ENCODE measurements at places on chromosomes 12 and 14.
A peak's percentile ranks its signal among the peaks of the same experiment; 100 is the strongest.

DNA sequence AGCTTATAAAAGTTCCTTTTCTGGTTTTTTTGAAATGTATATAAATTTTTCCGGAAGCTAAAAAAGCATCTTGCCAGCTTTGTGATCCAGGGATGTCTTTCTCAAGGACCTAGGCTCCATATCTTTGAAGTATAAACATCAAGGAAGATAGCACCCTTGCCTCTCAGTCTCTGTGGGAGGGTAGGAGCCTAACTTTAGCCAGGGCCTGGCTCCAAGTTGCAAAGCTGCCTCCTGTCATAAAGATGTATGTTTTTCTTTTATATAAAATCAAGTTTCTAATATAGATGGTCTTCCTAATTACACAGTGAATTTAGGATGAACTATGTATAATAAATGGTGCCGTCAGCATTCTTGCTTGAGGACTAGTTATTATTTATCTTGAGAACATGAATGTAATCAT is 612.6 kb upstream of the USP15 start:
- DNase-seq, result no peak

- DNase-seq, result no peak
Measured at GRCh38 chr12:18580291-18580690, 157.5 kb downstream of the PLCZ1 start.

DNA sequence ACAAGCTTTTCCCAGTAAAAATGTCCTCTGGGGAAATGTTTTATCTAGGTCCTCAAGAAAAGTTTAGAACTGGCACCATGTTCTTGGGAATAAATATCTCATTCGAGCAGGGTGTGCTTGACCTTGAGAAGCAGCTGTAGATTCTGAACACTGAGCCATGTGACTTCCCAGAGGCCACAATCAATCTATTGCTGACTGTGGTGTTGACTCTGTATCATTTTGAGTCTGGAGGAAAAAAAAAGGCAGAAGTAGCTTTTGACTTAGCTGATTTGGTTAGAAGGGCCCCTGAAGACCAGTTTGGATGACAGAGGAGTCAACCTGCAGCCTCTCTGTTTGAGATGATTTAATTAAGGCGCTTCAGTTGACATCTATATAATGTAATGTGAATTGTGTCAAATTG is 592.4 kb upstream of the SEL1L start:
- no peak for DNase-seq

DNA sequence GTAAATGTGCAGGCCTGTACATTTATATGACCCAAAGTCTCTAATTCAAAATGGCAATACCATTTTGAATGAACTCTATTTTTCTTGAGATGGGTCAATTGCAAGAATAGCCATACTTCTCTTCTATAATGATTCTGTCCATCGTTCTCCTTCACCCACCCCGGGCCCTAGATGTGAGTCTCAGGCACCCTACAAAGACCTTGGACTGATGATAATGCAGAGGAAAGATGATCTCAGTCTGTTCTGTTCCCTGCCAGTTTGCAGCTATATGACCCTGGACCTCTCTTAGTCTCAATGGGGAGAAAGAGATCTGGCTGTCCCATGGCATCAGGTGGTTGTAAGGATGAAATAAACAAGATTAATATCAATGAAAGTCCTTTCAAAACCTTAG is 30.1 kb downstream of the VCPKMT start:
- no peak for DNase-seq

DNA sequence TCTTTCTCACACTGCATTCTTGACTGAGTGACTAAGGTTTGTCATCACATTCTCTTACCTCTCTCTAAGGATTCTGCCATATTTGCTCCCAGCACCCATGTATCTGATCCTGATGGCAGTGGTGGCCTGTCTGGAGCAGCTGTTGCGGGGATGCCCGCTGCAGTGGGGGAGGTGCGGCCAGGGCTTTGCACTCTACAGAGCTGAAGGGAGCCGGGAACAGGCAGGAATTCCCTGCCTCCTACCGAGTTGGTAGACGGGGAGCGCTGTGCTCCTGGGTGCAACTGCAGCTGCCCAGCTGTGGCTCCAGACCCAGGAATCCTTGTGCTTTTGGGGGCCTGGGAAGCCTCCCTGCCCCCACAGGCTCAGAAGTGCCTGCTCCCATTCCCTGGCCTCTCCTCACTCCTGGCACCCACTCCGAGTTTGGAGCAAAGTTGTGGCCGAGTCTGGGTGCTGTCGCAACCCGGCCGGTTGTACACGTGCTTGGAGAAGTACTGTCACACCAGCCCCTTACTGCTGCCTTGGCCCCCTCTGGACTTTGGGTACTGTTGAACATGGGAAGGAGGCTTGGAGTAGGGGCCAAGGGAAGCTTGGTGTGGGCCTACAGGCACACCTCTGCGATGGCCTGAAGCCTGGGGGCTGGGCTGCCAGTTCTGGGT is 106.9 kb upstream of the OR4E1 start:
- DNase-seq, result no peak

GRCh38 chr12:62966990-62967506 is 32.1 kb upstream of the PPM1H start:
- DNase-seq, result no peak

DNA sequence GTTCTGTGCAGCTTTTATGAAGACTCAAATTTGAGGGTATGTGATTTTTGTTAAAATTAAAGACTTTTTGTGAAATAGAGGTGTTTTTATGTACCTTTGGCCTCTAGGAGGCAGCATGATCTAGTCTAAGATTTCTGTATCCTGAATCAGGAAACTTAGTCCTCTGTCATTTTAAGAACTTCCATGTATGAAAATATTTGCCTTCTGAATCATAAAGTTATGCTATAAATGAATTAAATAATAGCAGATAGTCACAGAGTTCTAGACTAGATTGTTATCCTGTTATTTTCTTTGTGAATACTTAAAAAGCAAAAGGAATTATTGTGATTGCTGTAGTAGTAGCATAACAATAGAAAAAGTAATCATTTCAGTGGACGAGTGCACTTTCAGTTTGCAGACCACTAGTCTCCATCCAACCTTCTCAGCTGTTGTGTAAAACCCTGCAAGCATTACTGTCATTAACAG is 56.3 kb downstream of the FGD4 start:
- DNase-seq, result no peak

DNA sequence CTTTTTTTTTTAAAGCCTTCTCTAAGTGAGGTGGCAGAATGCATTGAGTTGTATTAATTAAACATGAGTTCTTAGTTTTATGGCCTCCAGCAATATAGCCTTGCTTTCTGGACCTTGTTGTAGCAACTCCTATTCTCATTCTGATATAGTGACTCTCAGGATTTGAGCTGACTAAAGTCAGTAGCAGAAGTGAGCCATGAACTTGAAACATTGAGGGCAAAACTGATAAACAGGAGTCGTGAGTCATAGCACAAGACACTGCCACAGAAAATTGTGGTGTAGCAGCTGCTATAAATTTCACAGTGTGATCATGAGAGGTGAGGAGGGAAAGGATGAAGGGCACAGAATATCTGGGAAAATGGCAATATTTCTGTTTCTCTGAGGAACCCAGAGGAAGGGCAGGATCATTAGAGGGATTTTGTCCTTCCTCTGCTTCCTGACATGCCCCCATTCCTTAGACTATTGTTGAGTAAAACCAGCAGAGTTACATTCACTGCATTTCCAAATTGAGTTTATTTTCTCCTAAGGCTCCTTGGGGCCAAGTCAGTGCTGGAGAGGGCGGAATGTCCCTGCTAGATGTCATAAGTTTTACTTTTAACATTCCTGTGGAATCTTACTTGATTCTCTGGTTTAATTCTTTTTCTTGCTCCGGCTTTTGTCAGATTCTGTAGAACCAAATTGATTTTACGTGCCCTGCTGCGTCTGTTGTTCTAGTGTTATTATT is 7.5 kb downstream of the KLRG1 start:
- no peak for DNase-seq

GRCh38 chr12:107439026-107439738 is 246.4 kb upstream of the PWP1 start:
- no peak for DNase-seq

DNA sequence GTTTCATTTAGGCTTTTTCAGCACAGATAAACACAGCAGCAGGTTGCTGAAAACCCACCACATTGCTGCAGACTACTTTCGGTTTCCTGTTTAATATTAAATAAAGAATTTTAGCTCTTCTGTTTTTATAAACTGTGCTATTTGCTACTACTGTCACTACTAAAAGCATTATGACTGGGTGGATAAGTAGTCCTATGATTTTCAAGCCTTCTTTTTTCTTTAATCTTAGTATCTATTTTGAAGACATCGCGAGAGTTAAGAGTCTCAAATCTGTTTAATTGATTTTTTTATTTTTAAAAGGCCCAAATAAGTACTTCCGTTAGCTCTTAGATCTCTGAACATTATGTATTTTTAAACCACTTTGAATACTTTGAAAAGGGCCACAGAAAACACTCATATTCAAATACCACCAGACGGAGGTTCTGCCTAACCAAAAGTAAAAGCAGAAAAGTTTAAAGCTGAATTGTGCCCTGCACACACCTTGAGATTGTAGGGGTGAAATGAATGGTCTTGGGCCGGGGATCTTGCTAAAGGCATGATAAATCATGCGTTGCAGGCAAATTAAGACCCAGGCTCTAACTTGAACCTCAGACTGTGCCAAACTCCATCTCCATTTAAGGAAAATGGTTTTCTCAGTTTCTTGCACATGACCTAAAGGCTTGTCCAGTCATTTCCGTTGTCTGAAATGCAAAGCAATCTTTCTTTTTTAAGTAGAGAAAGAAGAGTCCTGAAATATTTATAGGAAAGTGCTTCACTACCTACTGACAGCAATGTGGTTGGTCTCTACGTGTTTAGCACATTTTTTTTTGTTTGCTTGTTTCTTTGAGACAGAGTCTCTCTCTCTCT is 13.6 kb upstream of the FOXN3 start:
- no peak for DNase-seq

- DNase-seq, result no peak
Measured at GRCh38 chr12:94621662-94622359, 28.5 kb downstream of the TMCC3 start.

GRCh38 chr12:109582636-109583035 is 9.0 kb downstream of the MVK start:
- no peak for DNase-seq

DNA sequence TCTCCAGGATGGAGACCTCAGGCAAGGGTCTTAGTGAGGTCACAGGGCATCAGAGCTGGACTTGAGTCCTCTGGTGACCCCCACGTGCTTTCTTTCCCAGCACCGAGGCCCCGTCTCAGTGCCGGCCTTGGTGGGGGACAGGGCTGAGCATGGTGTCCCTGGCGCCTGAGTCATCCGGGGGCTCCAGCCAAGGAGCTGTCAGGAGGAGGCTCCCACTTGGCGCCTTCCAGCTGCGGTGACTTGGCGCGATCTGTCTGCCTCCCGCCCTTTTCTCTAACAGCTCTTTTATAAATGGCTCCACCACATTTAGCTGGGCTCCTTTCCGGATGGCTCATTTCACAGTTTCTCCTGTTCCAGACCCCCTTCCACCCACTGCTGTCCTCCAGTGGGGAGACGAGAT is 60.4 kb downstream of the PRMT8 start:
- DNase-seq, result no peak

DNA sequence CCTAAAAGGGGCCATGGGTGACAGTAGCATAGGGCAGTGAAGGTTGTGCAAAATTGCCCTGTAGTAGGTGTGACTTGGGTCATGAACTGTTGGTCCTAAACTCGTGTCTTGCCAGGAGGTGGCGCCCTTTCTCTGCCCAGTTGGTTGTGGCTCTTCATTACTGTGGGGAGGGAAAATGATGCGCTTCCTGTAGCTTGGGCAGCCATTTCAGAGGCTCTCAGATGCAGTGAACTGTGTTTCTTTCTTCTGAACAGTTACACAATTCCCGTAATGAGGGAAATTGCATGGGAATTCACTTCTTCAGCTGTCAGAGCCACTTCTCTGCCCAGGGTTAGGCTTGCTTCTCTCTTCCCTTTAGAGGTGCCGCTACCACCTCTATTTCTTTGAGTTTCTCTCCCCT is 148.1 kb upstream of the NRXN3 start:
- peak; percentile 62 for DNase-seq

GRCh38 chr12:10612984-10613348 is 443 bp downstream of the MAGOHB start:
- no peak for DNase-seq

GRCh38 chr12:76515271-76515670 is 44.3 kb downstream of the OSBPL8 start:
- no peak for DNase-seq

GRCh38 chr14:64971943-64972791 is at the start of gene RAB15:
Gene RAB15, minus strand, starts transcription at chr14:64972336. Its CDS starts 260 bp downstream, at chr14:64972076.
- DNase-seq, result no peak

DNA sequence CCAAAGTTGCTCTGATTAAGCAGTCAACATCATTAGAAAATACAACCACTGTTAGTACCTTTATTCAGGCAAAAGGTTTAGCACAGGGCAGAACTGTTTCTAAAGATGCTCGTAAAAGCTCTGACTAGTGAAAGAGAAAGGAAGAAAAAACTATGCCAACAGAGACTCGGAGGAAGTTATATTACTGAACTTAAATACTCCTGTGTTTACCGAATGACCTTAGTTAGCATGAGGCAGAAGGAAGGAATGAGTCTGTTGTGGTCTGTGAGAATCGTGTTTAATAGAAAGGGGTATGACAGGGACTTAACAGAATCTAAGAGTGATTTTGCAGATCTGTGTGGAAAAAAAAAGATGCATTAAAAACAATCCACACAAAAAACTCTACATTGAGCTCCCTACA is 84.1 kb upstream of the OVCH1 start:
- DNase-seq, result no peak

DNA sequence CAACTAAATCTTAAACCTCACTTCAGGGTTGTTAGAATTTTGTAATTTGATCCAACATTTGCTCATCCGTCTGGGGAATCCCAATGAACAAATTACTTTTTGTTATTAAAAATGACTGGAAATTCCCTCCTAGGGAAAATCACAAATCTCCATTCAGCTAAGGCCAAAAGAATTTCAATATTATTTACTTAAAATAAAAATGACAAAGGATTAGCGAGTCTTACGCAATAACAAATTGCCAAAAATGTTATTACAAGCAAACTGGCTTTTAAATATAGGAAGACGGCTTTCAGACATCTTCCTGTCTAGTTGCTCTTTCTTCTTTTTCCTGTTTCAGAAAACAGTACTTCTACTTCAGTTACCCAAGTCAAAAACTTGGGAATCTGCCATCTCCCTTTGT is 92.4 kb upstream of the TSPAN8 start:
- no peak for DNase-seq

- no peak for DNase-seq
Measured at GRCh38 chr12:129215556-129215955, 362.3 kb downstream of the GLT1D1 start.

DNA sequence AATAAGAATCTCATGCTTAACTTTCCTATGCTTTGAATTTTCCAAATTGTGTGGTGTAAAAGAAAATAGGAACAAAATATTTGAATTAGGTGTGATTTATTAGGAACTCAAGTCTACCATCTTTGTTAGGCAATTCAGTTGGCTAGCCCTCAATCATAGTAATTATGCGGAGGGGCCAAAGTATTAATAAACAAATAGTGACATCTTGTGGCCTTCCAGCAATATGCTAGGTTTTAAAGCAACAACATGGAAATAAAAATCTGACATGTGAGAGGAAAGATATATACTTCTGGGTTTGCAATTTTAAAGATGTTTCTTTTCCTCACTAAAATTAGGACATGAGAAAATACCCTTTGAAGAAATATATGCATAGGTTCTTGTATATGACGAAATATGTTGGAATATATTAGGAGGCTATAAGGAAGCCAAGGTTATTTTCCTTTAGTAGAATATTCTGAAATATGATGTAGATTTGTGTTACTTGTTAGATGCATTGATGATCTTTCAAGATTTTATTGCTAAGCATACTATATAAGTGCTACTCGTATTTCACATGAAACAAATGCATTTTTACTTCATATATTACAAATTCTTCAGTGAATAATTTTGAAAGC is 200.4 kb downstream of the PTPRO start:
- DNase-seq, result no peak

GRCh38 chr12:155646-156045 is 58.3 kb downstream of the SLC6A12 start:
- no peak for DNase-seq
